ENCODE measurements at places on chromosomes 5 and 9.

DNA sequence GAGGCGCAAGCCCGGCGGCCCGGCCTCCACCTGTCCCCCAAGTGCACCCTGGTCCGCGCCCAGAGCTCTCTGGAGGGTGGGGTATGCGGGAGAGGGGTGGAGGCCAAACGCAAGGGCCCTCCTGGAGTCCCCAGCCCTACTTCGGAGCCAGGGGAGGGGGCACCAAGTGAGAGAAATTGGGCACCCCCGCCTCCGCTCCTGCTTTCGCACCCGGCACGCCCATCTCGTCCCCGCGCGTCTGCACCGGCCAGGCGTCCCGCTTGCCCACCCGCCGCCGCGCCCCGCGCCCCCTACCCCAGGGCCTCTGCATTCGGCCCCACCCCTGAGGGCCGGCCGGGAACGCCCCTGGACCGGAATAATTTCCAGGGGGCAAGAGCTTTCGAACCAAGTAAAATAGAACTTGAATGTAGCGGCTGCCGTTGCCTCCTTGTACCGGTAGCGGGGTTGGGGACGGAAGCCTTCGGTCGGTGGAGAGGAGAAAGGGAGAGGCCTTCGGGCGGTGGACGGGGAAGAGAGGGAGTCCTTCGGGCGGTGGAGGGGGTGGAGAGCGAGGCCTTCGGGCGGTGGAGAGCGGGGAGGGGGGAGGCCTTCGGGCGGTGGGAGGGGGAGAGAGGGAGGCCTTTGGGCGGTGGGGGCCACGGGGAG, 694 bp upstream of the PHPT1 start:
- DNase-seq: peak; percentile 49

DNA sequence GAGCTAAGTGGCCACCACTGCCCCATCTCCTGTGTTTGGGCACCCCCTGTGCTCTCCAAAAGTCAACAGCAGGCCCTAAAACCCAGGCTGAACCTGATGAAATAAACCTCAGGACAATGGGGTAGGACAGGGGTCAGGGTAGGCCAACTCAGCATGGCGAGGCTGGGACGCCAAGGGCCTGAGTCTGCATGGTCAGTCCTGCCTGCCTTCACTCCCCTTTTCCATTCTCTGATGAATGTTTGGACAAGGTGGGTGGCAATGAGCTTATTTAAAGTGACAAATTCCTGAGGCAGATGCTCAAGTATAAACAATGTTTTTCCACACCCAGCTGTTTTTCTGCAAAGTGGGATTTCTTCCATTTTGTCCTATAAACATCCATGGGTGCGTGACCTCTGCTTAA, 47.2 kb upstream of the CXCL14 start:
- DNase-seq: no peak

- peak; percentile 3 for DNase-seq
Measured at GRCh38 chr9:79129865-79130480, 441.8 kb upstream of the TLE4 start.

DNA sequence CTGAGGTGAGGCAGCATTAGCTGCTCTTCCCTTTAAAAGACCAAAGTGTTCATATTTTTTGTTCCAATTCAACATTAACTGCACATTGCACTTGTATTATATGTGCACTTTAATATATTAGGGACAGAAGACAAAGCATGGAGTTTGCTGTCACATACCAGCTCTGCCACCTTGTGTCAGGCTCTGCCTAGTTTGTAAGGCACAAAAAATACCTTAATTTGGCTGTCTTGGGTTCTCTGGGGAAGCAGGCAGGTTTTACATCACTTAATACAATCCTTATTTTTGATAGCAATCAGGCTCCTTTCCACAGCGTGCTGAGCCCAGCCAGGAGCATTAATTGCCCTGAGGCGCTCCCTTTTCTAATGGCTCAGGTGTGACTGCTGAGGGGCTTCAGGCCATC, 131.8 kb downstream of the SCAMP1 start:
- DNase-seq: no peak

DNA sequence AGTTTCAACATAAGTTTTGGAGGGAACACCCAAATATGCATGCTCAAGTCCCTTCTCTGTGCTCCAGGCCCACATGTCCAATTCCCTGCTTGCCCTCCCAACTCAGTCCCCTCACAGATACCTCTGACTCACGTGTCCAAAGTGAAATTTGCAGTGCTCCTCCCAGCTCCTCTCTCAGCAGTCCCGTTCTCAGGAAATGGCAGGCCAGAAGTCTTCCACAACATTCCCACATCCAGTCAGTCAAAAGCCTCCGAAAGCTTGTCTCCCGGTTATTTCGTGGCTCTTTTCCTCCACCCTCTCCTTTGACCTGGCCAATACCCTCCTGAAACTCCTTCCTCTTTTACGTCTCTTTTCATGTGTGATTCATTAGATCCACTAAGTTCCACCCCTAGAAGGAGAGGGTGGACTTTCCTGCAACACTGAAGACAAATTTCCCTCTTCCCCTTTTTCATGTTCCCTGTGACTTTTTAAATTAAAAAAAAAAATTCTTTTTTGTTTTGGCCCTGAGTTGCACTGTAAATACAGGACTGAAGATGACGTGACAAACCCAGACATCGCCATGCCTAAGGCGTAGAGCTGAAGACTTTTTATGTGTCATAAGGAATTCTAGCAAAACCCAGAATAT, 12.8 kb upstream of the MGAT1 start:
- no peak for DNase-seq

- no peak for DNase-seq
Measured at GRCh38 chr5:97729938-97730337, 546.9 kb upstream of the RIOK2 start.

GRCh38 chr9:110580850-110581249, 1.3 kb upstream of the SVEP1 start:
- DNase-seq: no peak

DNA sequence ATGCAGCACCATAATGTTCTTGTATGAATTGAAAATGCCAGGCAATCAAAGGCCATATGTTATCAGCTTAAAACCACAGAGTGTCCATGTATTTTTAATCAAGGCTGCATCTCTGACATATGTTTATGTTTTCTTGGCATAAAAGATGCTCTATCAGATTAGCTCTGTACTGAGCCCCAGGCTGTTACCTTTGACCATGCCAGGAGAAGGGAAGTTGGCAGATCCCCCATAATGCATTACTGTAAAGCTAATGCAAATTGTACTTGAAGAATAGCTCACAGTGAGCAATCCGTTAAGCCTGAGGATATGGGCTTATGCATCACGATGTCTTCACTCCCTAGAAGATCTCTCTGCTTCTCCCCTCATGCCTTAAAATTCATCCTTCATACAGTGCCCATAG, 414.4 kb downstream of the BRINP1 start:
- no peak for DNase-seq

DNA sequence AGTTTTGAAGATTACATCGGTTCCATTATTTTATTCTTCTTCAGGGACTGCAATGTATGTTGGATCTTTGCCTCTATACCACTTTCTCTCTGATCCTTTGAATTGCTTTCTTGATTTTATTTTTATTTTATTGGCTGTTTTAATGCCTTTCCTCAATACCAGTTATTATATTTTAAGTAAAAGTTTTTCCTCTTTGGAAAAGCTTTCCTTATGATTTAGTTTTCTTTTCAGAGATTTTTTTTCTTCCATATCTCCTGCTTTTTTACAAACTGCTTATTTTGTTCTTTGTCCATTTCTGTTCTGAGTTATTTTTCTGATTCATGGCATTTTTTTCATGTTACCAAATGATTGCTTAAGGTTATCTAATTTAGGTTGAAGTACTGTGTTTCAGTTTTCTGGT, 11.5 kb downstream of the ZMAT2 start:
- DNase-seq: no peak

DNA sequence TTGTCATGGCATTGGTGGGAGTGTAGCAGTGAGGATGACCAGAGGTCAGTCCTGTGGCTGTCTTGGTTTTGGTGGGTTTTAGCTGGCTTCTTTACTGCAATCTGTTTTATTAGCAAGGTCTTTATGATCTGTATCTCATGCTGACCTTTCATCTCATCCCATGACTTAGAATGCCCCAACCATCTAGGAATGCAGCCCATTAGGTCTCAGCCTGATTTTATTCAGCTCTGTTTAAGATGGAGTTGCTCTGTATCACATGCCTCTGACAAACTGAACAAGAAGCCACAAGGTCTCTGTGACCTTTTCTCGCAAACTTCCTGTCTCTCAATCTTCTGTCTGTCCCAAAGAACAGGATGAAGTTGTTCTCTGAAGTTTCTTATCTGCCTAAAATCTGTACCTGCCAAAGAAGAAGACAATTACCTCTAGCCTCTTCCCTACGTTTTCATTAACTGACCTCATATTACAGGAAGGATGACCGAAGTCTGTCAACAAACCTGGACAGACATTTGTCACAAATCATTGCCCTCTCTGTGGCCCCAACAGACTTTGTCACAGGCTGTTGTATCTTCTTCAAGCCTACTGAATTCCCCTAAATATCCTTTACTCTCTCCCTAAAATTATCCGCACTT, 284.2 kb upstream of the SEMA6A start:
- DNase-seq: no peak

- DNase-seq: no peak
Measured at GRCh38 chr5:18712936-18713485, 1078.8 kb downstream of the TAF11L14 start.

- DNase-seq: no peak
Measured at GRCh38 chr9:68739621-68740174, 34.7 kb downstream of the PIP5K1B start.

GRCh38 chr9:109639674-109640579, 140.1 kb upstream of the PALM2AKAP2 start:
- no peak for DNase-seq

- DNase-seq: no peak
Measured at GRCh38 chr5:122182491-122182921, 53.2 kb downstream of the ZNF474 start.

DNA sequence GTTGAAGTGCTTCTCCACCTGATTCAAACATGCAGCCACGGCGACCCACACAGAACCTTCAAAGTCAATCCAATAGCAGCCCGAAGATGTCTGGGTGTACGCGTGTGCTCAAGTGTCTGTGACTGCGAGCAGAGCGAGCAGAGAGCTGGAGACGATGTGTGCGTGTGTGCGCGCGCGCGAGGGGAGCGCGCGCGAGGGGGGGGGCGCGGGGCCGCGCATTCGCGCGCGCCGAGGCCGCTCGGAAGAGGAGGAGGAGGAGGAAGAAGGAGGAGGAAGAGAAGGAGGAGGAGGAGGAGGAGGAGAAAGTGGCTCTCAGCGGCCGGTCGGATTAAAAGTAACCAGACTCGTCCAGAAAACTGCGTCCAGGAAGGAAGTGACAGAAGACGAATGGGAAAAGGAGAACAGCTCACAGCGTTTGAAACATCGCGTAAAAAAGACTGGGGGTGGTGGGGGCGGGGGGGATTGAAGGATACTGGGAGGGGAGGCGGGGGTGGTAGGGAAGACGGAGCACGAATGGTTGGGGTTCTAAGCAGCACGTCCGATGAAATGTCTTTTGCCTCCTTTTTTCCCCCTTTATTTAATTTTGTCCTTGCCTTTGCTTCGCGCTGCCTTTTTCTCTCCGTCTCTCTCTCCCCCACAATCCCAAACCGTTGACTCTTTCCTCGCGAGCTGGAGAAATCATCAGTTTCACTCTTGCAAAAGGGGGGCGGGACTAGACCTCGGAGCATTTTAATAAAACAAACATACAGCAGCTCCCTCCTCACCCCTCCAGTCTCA, at the start of gene MEF2C:
Gene MEF2C, minus strand, starts transcription at position 126 of the 777 bp plus-strand sequence. CDS start 59,396 bp downstream, outside the sequence.
- peak; percentile 37 for DNase-seq

DNA sequence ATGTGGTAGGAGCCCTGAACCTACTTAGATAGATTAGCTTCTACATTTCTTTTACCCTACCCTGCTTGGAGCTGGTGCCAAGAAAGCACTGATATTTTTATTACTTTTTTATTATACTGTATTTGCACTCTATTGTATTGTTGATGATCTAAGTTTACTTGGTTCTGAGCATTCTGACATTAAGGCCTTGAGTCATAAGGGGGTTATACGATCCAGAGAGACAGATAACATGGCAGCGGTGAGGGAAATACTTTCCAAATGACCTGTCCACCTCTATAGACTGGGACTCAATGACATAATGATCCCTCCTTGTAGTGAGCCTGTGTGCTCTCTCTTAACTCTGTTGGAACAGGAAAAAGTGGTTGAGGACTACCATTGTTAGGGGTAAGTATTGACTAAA, 176.3 kb downstream of the MAN2A1 start:
- no peak for DNase-seq

GRCh38 chr5:76943006-76943405, 9.8 kb upstream of the CRHBP start:
- no peak for DNase-seq

DNA sequence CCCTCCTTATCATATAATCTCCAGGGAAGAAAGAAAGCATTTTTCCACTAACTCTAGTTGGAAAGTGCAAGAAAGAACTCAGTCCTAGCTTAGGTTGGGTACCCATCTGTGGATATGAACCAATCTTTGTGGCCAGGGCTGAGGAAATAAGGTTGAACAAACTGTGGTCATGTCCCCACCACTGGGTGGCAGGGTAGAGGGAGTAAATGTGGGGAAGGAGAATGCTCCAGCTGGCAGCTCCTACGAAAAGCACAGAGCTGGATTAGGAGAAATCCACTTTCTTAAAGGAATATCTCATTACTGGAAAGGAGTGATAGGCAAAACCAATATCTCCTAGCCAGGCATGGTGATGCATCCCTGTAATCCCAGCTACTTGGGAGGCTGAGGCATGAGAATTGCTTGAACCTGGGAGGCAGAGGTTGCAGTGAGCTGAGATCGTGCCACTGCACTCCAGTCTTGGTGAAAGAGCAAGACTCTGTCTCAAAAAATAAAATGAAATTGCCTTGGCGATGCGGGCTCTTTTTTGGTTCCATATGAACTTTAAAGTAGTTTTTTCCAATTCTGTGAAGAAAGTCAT, 175.1 kb downstream of the CCDC192 start:
- DNase-seq: peak; percentile 11

- no peak for DNase-seq
Measured at GRCh38 chr9:10112070-10112469, 500.7 kb downstream of the PTPRD start.

GRCh38 chr5:65969539-65970393, 43.4 kb downstream of the ERBIN start:
- DNase-seq: no peak

GRCh38 chr5:22928821-22929482, 75.8 kb upstream of the CDH12 start:
- no peak for DNase-seq
